ENCODE measurements at places on chromosomes 4 and X. TPM values are rescaled to one million over a fixed set of nuclear protein-coding genes. Genes with fewer than 3 reads are reported as not detected.

KCTD8 gene
- total RNA-seq = 0.16 TPM

GRCh38 chrX:124269881-124270280 is 62.6 kb upstream of the TEX13D start:
- no peak for DNase-seq

DNA sequence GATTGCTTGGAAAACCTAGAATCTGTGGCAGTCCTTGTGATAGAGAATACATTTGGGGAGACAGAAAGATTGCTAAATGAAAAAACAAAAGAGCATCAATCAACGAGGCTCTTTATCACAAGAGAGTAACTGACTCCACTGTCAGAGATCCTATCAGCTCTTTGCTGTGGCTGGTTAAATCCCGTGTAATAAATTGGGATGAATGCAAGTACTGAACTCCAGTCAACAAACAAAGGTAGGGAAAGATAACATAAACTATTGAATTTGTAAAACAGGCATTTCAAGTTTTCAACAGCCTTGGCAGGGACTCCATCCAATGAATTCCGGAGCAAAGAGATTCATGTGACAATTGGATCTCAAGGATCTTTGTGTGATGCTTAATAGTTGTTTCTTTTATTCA is 21.3 kb downstream of the MMRN1 start:
- DNase-seq = no peak

DNA sequence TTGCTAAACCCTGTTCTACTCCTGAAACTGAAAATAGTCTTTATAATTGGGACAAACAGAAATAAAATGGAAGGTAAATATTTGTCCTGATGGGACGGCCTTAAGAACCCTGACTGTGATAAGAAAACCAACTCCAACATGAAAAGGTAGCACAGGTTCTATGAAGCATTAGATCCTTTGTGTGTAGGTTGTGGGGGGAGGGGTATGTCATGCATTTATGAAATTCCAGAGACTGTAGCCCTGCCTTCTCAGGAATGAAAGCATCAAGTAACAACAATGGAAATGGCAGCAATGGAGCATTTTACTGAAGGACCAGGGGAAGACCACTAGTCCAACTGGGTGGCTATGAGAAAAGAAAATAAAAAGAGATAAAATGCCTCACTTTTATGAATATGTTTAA is 23.9 kb downstream of the CXXC4 start:
- no peak for DNase-seq

GASK1B gene
- 7.2 TPM for total RNA-seq

DNA sequence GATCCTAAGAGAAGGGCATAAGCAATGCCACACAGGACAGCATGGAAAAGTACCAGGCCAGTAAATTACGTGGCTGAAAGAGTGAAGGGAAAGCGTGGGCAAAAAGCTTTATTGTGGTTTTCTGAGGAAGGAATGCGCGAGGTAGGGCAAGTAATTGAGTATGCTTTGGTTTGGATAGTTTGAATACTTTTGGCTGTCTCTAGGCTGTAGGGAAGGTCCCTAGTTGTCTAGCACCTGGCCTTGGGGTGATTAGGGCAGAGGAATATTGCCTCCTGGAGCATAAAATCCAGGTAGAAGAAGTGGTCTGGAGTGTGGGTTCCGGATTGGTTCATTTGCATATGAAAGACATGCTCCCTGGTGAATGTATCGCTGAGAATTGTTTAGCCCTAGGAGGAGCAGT is 46.4 kb upstream of the NALF2 start:
- no peak for DNase-seq

DNA sequence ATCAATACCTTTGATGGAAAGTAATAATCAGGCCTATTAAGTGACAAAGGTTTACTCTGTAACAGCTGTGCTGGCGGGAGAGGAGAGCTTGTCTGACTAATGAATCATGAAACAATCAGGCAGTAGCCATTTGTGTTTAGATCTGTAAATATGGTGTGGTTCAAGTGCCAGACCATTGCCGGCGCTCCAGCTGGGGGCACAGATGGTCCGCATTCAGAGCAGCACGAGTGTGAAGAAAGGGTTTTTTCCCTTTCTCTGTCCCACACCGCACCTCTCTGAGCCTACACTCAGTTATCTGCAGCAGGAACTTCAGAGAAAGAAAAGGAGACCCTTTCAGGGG is 111.3 kb upstream of the PAQR3 start:
- no peak for DNase-seq

GRCh38 chr4:54475546-54475945 is 182.2 kb upstream of the KIT start:
- no peak for DNase-seq

LETM1 gene
- 86.3 TPM for total RNA-seq

TEX13C gene
- total RNA-seq = not detected

ATOH1 gene
- not detected for total RNA-seq

POLN gene
- total RNA-seq = 2.8 TPM

Data from MCF 10A (cell line).